IPS DF 6.9 (cell line): ENCODE measurements at places on chromosomes 1 and 21.
A peak's percentile ranks its signal among the peaks of the same experiment; 100 is the strongest.

- DNase-seq, result no peak
Measured at GRCh38 chr1:43992232-43992995, 1.0 kb downstream of the CCDC24 start.

- no peak for DNase-seq
Measured at GRCh38 chr1:113659556-113659955, 99.7 kb downstream of the PHTF1 start.

- no peak for DNase-seq
Measured at GRCh38 chr1:46646331-46646730, 21.8 kb downstream of the ATPAF1 start.

GRCh38 chr21:45580576-45581321, 38.5 kb upstream of the SLC19A1 start:
- no peak for DNase-seq

GRCh38 chr1:177983482-177984135, 13.8 kb upstream of the SEC16B start:
- no peak for DNase-seq

- DNase-seq, result no peak
Measured at GRCh38 chr1:82139751-82140468, 339.2 kb downstream of the ADGRL2 start.

- DNase-seq, result no peak
Measured at GRCh38 chr1:52003877-52004276, 13.4 kb upstream of the RAB3B start.

GRCh38 chr1:192453360-192453992, 122.1 kb upstream of the RGS1 start:
- no peak for DNase-seq

DNA sequence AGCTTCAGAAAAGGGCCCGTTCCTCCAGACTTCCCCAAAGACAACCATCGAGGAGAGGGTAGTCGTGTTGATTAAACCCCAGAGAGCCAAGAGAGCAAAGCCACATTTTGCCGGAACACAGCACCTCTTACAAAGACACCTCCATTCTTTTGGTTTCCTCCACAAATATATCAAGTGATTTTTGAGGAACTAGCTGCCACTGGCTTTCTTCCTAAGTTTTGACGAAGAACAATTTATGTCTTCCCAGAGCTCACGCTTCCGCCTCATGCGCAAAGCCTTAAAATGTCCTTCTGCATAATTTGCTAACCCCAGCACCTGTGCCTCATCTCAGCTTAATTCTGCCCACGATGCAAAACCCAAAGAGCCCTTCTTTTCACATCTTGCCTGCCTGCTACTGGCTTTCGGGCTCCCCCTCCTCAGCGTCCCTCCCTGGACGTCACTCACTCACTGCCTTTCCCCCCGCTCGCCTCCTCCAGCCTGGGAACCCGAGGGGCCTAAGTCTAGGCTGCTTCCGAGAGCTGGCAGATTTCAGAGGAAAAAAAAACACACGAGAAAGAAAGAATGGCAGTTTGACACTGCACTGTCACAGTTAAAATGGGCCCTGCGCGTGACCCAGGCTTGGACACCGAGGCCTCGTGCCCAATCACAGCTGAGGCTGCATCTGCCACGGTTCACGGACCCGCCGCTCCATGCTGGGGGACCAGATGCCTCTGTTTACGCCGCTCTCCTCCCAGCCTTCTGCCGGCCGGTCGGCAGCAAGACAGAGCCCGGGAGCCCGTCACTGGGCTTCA, 77.6 kb upstream of the IFNAR2 start:
- DNase-seq, result no peak

DNA sequence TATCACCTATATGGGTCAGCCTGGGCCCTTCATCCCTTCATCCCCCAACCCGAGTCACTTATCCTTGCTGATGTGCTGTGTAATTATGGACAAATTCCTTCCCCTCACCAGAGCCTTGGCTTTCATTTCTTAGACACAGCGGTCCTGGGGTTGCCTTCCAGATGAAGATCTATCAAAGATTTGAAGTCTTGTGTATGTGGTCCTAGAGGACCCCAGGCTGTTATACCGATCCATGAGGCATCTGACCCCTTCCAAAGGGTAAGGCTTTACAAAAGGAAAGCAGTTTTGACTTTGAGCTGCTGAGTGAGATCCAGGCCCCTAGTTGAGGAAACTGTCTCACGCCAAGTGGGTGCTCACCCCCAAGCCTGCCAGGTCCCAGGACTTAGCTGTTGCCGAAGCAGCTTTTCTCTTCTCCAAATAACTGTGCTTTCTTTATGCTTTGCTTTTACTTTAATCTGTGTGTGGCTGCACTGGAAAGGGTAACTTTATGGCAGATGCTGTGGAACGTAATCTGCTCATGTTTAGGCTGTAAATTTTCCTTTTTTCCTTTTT, 37.6 kb downstream of the MAN1C1 start:
- DNase-seq, result no peak

DNA sequence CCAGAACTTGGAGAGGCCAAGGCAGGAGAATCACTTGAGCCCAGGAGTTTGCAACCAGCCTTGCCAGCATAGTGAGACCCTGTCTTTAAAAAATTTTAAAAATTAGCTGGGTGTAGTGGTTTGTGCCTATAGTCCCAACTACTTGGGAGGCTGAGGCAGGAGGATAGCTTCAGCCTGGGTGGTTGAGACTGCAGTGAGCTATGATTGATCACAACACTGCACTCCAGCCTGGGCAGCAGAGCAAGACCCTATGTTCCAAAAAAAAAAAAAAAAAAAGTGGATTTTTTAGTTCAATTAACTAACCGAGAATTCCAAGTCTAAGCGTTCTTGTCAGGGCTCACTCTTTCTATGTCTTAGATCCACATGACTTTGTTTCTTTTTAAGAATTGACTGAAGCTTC, 130.3 kb upstream of the NRIP1 start:
- no peak for DNase-seq

GRCh38 chr1:17359808-17360207, 12.2 kb upstream of the PADI6 start:
- DNase-seq, result no peak

GRCh38 chr1:41823471-41823870, 95.3 kb downstream of the HIVEP3 start:
- DNase-seq, result peak; percentile 70

DNA sequence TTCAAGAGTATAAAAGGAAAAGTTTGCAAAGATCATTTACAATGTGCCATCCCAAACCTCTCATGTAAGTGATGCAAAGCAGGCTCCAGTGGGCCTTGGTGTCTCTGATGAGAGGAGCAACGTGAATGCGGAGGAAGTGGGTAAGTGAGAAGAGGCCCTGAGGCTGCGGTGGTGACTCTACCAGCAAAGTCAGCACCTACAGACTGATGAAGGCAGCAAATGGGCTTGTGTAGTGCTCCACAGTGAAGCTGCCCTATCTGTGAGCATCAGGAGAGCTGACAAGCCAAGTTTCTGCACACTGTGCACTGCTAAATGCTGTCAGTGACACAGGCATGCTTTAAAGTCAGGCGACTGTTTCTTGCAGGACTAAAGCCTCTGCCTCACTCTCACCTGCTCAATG, 15.6 kb upstream of the RAP1A start:
- DNase-seq, result no peak

GRCh38 chr1:172641492-172641891, 17.4 kb upstream of the FASLG start:
- no peak for DNase-seq

DNA sequence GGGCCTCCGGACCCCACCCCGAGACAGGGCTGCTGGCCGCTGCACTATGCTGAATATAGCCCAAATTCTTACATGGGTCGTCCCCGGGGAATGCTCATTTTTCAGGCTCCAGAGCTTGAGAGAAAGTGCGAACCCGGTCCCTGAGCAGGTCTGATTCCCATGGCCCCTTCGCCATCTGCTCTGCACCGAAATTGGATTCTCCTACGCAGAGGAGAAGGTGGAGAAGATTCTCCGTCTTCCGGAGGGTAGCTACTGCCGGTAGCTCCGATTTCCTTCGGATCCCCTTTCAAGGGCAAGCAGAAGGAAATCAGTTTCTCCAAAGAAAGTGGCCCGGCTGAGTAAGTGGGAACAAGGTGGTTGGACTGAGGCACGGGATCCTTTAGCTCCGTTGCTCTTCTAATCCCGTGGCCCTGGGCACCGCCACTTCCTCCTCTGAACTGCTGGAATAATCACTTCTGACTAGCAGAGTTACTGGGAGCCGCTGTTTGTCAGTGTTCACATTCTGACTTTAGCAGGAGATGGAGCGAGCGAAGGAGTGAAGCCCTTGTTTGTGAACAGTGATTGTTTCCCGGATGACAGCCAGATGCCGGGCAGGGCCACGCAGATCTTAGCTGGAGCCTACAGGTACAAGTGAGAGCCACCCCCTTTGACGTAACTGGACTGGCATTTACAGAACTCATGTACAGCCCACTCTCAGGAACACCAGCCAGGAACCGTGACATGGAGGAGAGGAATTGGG, 1.1 kb upstream of the ZNF496 start:
- no peak for DNase-seq
